ENCODE measurements at places on chromosomes 5 and 9.

- no peak for DNase-seq
Observed at GRCh38 chr9:6495466-6495865, 82.5 kb downstream of the UHRF2 start.

- DNase-seq, result no peak
Observed at GRCh38 chr9:18923167-18923566, 109.8 kb downstream of the SAXO1 start.

DNA sequence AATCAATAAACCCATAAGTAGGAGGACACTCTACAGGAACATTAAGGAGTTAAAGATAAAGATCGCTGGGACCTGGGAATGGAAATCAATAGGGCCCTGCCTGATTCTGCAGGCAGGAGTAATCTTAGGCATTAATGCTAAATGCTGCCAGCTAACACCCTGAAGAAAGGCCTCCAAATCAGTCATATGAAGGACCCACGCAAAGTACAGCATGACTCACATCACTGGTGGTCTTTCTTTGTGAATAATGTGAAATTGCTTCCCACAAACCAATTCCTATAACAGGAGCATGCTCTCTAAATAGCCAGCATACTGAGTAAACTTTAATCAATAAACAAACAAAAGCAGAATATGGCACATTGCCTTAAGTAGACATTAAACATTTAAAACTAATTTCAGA, 172.3 kb downstream of the SEMA5A start:
- DNase-seq, result no peak

DNA sequence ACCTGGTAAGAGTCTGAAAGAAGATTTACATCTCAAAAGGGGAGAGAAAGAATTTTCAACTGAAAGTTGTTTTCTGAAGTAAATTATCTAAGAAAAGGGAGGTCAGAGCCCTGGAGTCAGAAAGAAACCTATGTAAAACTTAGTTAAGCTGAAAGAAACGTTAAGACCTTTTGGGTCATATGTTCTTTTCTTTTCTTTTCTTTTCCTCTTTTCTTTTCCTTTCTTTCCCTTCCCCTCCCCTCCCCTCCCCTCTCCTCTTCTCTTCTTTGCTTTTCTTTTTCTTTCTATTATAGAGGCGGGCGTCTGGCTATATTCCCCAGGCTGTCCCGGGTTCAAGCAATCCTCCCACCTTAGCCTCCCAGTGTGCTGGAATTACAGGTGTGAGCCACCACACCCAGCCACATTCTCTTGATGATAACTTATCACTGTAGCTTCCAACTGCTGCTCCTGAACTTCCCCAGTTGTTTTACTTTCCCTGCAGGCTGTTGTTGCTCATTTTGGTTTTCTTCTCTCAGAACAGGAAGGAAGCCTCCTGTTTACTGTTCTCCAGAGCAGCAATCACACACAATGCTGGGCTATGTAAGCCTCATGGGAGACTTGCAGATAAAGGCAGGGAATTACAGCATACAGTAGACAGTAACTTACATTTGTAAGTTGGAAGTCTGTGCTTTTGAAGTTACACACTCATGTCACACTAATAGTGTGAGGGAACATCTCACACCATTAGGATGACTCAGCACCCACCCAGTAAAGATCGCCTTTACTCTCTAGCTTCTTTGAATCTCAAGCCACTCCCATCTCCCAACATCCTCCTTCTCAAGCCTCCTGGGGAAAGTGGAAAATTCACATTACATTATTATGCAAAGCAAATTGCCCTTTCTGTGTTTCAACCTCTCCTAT, 2216.6 kb upstream of the WWC1 start:
- DNase-seq, result no peak

DNA sequence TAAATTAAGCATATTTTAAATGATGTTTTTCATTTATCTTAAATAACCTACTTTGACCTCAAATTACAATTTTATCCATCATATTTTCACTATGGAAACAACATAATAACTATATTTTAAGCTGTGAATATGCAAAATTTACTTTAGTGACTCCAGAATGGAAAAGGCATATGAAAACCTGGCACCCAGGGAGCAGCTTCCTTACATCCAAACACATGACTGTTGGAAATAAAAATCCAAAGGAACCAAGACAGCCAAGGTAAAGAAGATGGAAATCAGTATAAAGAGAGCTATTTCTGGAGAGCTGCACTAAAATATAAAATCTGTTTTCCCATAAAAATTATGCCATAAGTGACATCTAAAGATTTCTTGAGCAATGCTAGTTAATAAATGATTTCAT, 140.3 kb upstream of the FTMT start:
- no peak for DNase-seq

GRCh38 chr5:138663561-138663960, 88.4 kb upstream of the HSPA9 start:
- no peak for DNase-seq

DNA sequence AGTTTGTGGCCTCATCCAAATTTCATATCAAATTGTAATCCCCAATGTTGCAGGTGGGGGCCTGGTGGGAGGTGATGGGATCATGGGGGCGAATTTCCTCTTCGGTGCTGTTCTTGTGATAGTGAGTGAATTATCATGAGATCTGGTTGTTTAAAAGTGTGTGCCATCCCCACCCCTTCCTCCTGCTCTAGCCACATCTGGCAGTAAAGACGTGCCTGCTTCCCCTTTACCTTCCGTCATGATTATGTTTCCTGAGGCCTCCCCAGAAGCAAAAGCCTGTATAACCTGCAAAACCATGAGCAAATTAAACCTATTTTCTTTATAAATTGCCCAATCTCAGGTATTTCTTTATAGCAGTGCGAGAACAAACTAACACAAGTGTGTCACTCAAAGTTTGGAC, 71.0 kb upstream of the MOCS2 start:
- DNase-seq, result no peak

GRCh38 chr9:130446101-130446861, 1.5 kb downstream of the ASS1 start:
- DNase-seq, result no peak

DNA sequence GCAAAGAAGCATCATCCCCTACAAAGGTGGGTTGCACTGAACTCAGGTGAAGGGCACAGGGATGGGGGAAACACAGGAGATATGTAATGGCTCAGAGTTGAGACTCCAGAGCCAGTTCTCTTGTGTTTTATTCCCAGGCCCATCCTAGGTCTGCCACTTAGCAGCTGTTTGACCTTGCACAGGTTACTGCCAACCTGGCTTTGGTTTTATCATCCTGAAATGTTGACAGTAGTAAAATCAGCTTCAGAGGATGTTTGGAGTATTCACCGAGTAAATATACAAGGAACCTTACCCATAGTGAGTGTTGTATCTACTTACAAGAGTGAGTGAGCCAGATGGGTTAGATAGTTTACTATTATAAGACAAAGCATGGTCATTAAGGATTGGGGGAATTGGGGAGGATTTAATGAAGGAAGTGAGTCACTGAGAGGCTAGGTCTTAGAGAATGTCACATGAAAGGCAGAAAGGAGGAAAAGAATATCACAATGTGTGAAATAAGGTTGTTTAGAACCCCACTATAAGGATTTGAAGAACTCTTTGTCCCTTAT, 141.3 kb downstream of the MAN2A1 start:
- DNase-seq, result no peak

DNA sequence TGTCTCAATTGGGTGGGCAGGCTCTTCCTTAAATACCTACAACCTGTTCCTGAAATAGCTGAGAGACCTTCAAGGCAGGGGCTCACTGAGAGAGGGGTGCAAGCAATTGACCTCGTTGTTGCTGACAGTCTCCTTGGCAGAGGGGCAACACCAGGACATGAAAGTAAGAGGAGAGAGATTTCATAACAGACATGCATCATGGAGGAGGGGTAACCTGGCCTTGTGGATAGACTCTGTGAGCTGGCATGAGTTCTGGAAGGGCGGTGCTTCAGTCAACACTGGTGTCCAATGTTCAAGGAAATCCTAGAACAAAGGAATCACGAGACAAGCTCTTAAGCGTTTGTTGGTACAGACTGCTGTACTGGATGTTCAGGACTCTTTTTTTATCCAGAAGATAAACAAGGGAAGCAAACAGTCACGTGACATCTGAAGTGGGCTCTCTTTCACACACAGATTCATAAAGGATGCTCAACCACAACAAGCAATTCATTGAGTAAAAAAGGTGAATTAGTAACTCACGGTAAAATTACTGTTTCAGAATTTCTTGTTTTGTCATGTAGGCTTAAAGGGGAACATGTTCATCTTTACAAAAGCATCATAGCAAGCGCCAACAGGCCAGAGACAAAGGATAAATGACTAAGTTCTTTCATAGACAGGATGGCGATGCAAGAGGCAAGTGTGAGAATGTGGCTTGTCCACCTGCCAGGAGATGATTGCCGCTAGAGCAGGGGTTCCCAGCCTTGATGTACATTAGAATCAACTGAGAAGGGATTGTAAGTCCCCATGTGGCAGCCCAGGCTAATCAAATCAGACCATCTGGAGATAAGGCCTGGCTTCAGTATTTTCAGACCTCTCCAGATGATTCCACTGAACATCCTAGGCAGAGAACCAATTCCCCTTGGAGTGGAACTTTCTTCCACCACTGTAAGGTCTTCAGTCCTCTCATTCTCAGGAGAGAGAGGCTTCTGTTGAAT, 20.7 kb downstream of the ANKRA2 start:
- no peak for DNase-seq

DNA sequence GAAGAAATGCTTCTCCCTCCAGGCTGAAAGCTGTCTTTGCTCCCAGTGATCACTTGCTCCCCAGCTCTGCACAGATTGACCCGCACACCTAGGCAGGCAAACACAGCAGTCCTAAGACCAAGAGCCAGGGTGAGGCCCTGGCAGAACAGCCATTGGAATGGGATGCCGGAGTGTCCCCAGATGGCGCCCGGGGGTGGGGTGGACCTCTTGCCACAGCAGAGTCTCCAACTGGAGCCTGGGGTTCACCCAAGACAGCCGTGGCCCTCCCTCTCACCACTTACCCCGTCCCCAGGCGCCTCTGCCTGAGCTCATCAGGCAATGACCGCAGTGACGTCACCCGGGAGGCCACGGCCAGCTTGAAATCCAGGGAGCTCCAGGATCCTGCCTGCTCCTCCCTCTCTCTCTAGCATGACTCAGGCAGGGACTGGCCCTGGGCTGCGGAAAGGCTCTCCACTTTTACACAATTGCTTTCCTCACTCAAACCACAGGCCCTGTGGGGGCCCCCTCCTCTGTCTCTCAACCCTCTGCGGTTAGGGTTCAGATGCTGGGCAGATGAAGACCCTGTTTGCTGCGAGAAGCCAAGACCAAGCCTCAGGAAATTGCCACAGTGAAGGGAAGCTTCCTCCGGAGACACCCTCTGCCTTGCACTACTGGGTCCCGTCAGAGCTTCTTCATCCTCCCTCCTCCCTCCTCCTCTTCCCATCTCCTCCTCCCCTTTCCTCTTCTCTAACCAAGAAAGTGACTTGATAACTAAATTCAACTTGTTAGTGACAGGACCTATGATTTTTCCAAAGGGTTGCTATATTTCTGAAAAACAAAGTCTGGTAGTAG, 24.3 kb upstream of the PTGES start:
- DNase-seq, result peak; percentile 98

GRCh38 chr5:141617682-141618029, 1.1 kb downstream of the DIAPH1 start:
- DNase-seq, result no peak

- DNase-seq, result no peak
Observed at GRCh38 chr9:77486968-77487367, 161.2 kb downstream of the GNA14 start.
